ENCODE measurements at places on chromosomes 5 and 9.

DNA sequence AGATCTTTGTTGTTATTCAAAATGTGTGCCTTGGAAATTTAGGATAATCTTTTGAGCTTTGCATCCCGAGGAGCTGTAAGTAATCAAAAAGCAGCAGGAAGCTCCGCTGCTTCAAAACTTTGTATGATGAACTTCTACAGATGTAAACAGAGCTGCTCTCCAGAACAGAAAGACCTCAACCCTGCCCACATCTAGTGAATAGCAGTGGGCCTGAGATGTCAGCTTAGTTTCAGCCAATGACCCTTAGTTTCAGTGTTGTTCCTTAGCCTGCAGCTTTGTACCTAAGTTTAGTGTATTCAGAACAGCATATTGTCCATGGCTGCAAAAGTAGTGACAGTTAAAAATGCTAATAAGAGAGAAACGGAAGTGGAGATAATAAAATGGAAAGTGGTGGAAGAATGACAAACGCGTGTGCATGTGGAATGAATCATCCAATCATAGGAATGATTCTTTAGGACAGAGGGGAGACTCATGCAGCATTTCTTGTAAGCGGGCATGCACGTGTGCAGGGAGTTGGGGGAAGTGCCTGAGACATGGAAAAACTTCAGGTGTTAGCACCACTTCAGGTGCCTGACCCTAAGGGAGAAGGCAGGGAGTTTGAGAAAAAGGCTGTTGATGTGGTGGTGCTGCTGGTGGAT lies 24.9 kb downstream of the SNX24 start:
- DNase-seq: no peak

- DNase-seq: no peak
Observed at GRCh38 chr5:79269733-79270166, 33.8 kb downstream of the JMY start.

GRCh38 chr5:180093651-180094382 lies 22.3 kb upstream of the RNF130 start:
- DNase-seq: no peak

GRCh38 chr5:169904508-169904907 lies 75.8 kb downstream of the INSYN2B start:
- no peak for DNase-seq

DNA sequence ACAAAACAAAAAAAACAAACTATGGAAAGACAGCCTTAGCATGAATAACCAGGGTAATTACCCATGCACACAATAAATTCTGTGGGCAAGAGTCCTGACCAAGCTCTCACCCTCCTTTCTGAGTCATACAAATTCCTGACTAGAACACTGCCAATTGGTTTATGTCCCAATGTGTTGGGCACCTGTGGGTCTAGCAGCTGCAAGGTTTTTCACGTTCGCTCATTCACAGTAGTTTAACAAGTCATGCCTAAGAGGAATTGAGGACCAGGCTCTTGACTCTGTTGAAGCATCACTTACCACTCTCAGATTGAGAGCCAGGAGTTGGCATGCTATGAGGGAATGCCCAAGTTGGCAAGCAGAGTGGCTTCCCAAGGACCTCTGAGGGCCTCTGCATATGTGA lies 205.5 kb upstream of the SLC24A2 start:
- DNase-seq: no peak

GRCh38 chr5:111810112-111810511 lies 53.1 kb upstream of the NREP start:
- DNase-seq: no peak

DNA sequence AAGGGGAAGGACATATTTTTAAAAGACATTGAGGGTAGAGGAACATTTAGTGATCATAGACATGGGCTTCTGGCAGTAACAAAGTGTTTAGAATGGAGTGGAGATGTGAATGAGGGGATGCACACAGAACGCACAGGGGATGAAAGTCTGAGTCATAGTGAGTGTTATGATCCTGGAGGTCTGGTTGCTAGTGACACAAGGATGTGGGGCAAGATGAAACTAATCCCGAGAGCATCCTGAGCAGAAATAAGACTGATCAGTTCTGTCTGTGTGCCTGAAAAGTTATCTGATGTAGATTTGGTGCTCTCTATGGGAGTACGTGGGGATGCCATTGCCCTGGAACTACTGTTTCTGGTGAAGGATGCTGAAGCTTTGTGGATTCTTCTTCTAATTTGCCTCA lies 141.1 kb downstream of the CHSY3 start:
- no peak for DNase-seq

DNA sequence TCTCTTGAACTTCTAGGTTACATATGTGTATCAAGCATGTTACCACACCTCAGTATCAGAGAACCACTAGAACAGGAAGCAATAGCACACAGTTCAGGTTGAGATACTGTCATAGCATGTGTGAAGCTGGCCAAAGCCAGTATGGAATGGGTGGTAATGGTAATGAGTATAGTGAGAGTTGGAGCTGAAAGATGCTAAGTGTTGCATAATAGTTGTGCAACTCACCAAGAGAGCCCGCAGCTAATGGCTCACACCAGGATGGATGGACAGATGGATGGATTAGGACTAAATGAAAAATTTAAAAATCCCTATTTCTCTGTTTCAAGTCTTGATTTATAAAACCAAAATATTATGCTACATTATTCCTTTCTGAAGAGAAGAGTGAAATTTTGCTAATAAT lies 53.4 kb upstream of the KCNN2 start:
- DNase-seq: no peak

DNA sequence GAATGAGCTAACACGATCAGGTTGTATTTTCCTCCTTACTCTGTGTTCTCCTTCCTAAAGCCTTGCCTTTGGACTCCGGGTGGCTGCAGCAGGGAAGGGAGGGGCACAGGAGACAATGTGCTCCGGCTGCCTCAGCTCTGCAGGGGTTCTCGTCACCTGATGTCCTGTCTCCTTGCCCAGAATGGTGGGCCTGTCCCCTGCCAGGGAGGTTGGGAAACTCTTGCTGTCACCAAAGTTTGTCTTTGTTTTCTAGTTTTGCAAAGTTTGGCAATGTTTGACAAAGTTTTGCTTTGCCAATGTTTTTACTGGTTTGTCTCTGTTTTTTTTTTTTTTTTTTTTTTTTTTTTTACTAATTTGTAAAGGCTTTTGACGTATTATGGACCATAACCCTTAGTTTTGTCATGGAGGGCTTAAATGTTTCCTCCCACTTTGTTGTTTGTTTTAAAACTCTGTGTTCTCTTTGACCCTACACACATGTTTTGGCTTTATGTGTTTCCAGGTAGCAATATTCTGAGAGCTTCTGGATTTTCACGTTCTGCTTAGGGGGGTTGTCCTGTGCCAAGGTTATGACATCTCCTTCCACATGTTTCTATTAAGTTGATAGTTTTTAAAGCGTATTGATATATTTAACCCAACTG lies 49.3 kb downstream of the GADD45G start:
- no peak for DNase-seq

DNA sequence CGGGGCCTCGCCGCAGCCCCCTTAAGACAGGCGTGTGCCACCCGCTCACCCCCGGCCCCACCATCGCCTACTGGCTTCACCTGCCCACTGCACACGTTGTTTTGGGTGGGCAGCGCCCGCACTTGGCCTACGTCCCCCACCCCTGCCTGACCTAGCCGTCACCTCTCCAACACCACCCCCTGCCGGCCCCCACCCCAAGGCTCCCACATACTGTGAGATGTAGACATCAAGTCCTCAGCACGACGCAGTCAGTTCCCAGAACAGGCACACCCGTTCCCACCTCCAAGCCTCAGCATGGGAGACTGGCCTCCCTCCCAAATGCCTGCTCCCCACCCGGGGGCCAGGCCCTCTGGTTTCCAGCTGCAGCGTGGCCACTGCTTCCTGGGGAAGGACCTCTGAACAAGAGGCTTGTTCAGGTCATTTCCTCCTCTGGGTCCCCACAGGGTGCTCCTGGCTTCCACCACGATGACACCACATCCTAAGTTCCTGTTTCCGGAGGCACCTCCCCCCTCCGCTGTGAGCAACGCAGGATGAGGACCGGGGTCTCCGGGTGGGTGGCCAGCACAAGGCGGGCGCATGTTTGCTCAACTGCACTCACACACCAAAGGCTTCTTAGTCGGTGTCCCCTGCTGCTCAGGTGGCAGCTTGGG lies 11.3 kb downstream of the DBN1 start:
- no peak for DNase-seq

- no peak for DNase-seq
Observed at GRCh38 chr5:59097116-59097515, 514.2 kb downstream of the RAB3C start.

GRCh38 chr5:127311781-127312525 lies 21.4 kb downstream of the MEGF10 start:
- DNase-seq: no peak

- DNase-seq: no peak
Observed at GRCh38 chr9:108812396-108813025, 43.3 kb downstream of the ACTL7B start.

DNA sequence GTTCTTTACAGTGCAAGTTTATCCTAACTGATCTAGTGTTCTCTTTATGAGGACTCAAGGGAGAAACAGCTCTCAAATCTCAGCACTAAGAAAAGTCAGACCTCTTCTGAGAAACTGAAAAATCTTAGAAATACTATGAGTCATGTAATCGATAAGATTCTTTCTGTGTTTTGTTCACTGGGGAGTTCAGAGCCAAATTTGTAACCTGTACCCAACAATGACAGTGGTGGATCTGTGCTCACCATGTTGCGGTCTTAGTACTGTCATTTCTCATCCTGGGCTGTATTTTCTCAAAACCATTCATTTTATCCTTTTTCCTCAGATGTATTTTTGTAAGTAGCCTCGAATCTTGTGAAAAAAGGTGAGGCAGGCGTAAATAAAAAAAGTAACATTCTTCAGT lies 146.4 kb downstream of the ACER2 start:
- no peak for DNase-seq

DNA sequence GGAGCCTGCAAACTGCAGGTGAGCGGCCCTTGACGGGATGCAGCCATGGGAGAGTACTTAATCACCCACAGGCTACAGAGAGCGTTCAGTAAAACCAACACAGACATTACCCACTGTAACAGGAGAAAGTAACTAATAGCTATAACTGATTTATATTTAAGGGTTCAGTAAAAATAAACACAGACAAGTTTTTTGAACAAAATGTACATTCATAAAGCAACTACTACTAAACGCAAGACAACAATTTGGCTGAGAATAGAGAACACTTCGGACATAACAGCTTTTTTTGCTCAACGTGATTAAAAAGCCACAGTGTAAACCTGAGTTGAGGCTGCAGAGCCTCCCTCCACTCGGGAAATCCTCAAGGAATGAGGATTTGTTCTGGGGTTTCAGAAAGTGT lies 61.7 kb downstream of the LIFR start:
- no peak for DNase-seq

DNA sequence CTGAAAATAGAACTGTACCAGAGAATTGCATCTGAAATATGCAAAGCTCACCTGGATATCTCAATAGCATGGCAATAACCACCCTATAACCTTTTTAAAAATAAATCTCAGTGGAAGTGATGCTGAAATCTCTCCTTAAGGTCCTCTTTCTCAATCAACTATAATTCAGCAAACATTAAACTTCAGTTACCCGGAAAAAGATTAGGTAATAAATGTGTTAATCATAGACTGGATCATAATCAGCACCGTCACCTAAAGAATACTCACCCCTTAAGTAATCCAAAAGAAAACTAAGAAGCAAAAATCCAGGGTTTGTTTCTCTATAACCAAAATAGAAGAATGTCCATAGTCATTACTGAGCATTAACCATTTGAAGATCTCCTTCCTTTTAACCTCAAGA lies 44.3 kb upstream of the DENND4C start:
- no peak for DNase-seq

- no peak for DNase-seq
Observed at GRCh38 chr5:156531199-156531598, 204.2 kb downstream of the SGCD start.

DNA sequence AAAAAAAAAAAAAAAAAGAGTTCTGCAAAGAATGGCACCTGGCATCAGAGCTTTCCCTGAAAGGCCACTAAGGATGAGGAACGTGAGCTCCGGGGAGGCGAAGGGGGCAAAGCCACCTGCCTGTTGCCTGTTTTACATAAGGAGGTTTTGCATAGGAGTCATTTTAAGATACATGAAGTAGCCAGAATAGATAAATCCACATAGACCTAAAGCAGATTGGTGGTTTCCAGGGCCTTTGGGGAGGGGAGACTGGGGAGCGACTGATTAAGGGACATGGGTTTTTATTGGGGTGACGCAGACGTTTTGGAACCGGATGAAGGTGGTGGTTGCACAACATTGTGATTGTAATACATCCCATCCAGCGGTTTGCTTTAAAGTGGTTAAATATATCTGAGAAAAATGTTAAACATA lies 7.1 kb downstream of the NEK6 start:
- no peak for DNase-seq

- no peak for DNase-seq
Observed at GRCh38 chr5:134132372-134133187, 18.1 kb downstream of the TCF7 start.

DNA sequence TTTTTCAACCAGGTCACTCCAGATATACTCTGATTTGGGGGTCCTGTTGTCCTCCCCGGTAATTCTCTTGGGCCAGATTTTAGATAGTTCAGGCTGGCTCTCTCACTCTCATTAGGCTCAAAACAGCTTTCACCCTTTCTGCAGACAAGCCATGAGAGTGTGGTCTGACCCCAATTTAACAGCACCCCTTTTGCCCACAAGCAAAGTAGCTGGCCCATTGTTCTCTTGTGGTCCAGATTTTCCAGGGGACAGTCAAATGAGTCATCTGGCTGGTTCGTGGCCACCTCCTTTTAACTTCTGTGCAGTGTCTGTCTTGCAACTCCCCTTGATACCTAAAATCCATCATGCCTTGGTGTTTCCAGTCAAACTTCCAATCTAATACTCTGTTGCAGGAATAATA lies 16.5 kb downstream of the BHMT2 start:
- DNase-seq: no peak

DNA sequence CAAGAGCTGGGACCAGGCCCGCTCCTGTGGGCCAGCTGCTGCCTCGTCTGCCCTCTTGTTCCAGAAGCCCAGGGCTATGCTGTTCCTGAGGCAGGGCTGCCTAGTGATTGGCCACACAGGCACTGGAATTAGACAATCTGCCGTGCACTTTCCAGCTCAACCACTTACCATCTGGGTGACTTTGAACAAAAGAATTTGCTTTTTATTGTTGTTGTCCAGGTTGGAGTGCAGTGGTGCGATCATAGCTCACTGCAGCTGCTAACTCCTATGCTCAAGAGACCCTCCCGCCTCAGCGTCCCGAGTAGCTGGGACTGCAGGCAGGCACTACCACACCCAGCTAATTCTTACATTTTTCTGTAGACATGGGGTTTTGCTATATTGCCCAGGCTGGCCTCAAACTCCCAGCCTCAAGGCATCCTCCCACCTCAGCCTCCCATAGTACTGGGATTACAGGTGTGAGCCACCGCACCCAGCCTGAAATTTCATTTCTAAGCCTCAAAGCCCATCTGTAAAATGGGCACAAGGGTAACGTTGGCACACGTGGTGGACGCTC lies 1.2 kb upstream of the NEK6 start:
- DNase-seq: no peak

GRCh38 chr5:57394421-57395210 lies 88.0 kb downstream of the ACTBL2 start:
- DNase-seq: no peak

Measured in type B pancreatic cell (in vitro differentiated cells).